ENCODE measurements at places on chromosomes 4 and X.

DNA sequence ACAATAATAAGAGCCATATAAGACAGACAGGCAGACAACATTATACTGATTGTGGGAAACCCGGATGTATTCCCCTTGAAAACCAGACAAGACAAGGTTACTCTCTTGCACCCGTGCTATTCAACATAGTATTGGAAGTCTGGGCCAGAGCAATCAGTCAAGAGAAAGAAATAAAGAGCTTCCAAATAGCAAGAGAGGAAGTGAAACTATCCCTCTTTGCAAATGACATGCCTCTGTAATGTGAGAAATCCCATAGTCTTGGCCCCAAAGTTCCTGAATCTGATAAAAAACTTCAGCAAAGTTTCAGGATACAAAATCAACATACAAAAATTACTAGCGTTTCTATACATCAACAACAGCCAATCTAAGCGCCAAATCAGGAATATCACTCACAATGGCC is 102.1 kb downstream of the DCAF12L2 start:
- DNase-seq = no peak

GRCh38 chrX:56000174-56000573 is 232.0 kb upstream of the KLF8 start:
- no peak for DNase-seq

- DNase-seq = no peak
Observed at GRCh38 chrX:69365755-69366154, 138.4 kb upstream of the NALF2 start.

- DNase-seq = peak; percentile 0
Observed at GRCh38 chrX:31036895-31037294, 34.9 kb downstream of the FTHL17 start.
